HS-5 (cell line): ENCODE measurements at places on chromosomes 1 and 21.

- DNase-seq: no peak
These were observed 15.5 kb downstream of the GABPB2 start for GRCh38 chr1:151085953-151086559.

GRCh38 chr1:18721776-18722175, 91.1 kb downstream of the PAX7 start:
- no peak for DNase-seq

- no peak for DNase-seq
These were observed 10.3 kb downstream of the WLS start for GRCh38 chr1:68221980-68222373.

DNA sequence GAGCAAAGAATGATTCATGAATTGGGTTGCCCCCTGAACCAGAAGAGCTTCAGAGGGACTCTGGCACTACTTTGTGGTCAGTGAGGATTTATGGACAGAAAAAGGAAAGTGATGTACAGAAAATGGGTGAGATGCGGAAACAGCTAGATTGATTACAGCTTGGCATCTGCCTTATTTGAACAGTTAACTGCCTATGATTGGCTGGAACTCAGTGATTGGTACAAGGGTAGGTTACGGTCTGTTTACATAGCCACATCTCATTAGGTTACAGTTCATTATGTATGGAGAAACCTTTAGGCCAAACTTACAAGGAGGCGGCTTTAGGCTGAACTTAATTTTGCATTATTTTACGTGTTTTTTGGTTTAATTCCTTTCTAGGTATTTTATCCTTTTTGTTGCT, 29.0 kb upstream of the RHOU start:
- DNase-seq: no peak

GRCh38 chr1:191696354-191696753, 461.9 kb upstream of the RGS18 start:
- no peak for DNase-seq

- no peak for DNase-seq
These were observed 283.0 kb downstream of the LRRIQ3 start for GRCh38 chr1:73914951-73915350.

- DNase-seq: no peak
These were observed 11.7 kb downstream of the USP25 start for GRCh38 chr21:15741510-15741909.

DNA sequence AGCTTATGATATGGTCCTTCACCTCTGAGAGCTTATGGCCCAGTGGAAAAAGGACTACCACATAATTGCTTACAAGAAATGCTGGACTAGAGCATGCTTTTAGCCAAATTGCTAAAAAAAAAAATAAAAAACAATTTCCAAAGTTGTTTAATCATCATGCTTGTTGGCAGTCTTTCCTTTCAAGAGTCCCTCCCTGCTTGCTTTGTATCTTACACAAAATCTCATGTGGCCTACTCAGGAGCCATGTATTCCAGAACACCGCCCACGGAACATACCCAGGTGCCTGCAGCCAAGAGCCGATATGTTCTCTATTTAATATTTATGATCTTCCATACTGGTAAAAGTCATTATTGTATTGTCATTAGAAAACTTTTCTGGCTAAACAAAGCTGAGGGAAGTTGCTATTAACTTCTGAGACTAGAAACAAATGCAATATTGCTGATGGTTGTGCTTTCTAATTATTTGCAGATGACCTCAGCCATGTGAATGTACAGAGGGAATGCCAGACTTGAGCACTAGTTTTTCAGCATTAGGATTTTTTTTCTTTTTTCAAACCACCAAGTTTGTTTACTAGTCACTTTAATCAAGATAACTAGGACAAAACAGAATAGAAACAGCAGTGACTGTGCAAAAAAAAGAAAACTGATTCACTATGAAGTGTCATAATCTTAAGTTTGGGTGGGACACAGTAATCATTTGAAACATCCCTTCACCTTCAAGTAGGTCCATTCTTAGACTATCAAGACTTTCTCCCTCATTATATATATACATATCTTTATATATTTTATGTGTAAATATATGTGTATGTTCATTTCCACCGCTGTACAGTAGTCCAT, 129.3 kb upstream of the GORAB start:
- DNase-seq: no peak

DNA sequence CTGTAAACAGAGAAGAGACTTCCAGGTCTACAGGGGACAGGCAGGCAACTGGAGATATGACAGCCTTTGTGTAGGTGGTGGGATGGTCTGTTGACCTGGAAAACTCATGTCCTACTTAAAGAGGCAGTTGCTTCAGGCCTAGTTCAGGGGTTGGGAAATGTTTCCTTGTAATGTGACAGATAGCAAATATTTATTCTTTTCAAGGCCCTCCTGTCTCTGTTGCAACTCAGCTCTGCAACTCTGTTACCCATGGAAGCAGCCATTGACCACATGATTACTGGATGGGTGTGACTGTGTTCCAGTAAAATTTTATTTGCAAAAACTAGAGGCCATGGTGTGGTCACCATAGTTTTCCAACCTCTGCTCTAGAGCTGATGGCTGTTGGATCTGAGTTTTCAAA, 341.9 kb downstream of the PTBP2 start:
- DNase-seq: no peak

GRCh38 chr1:156812293-156812990, 4.2 kb downstream of the SH2D2A start:
- DNase-seq: no peak

GRCh38 chr1:89989099-89989498, 5.8 kb upstream of the ZNF326 start:
- no peak for DNase-seq

- no peak for DNase-seq
These were observed 99.7 kb downstream of the PRDM2 start for GRCh38 chr1:13799502-13800283.

DNA sequence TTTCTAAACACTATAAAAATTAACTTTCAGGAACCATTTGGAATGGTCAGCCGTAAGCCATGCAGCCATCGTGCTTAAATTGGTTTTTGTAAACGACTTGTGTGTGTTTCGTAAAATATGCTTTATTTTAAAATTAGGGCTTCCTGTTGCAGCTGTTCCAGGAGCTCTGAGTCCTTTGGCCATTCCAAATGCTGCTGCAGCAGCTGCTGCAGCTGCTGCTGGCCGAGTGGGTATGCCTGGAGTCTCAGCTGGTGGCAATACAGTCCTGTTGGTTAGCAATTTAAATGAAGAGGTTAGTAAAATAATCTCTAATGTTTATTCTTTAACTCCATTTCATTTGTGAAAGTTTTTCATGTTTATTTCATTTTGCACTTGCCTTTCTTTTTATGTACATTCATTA, 83.1 kb downstream of the PTBP2 start:
- no peak for DNase-seq

DNA sequence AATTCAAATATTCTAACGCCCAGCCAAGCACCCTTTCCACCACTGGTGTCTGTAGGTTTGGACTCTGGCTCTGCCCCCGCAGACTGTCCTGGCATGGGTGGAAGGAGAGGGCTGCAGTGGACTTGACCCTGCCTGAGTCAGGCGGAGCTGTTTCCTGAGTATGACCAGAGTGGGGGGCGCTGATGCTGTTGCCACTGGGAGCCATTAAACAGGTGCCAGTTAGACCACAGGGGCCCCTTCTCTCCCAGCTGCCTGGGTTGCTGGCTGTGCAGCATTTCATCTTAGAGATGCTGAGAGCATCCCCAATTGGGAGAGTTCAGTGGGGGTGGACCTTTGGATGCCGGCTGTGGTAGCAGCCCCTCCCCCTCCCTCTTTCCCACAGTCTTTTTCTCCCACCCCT, 539.5 kb downstream of the MATN1 start:
- DNase-seq: no peak

- no peak for DNase-seq
These were observed 26.3 kb upstream of the PTGFR start for GRCh38 chr1:78464449-78464891.

DNA sequence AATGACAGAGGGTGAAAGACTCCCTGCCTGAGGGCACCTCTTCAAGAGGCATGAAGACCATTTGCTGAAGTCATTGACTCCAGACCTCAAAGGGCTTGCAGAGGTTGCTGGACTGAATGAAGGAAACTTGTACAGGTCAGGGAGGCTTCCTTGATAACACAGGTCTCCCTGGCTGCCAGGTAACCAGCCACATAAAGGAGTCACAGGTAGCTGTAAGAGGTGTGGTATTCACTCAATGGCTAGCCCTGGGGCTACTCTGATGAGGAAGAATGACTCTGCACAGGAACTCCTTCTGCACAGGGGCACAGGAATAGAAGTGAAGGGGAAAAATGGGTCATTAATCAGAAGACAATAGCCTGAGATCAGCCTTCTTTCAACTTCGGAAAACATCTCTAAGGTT, 187.5 kb downstream of the LMX1A start:
- no peak for DNase-seq

GRCh38 chr1:66394603-66395002, 139.3 kb upstream of the SGIP1 start:
- no peak for DNase-seq

DNA sequence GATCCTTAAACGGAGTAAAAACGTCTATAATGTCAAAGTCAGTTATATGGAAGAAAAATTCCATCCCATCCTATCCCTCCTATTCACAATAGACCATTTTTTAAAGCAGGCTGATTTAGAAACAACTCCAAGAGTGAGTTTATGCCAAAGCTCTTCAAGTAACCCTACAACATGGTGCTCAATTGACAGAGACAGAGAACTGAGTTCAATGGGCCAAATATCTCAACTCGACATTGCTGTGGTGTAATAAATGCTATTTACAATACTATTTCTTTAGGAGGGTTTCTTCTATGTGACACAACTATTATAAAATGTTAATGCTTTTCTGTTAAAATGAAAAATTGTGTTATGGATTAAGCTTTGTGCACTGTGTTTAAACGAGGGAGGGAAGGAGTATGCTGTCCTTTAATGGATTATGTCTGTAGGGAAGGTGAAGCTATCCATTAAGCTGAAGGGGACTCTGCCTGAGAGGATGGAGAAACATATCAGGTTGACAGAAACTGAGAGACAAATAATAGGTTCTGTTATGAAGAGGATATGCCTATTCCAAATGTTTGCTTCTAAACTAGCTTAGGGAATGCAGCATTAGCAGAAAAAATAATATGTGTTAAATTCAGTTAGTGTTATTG, 362.5 kb upstream of the CHRM3 start:
- no peak for DNase-seq

DNA sequence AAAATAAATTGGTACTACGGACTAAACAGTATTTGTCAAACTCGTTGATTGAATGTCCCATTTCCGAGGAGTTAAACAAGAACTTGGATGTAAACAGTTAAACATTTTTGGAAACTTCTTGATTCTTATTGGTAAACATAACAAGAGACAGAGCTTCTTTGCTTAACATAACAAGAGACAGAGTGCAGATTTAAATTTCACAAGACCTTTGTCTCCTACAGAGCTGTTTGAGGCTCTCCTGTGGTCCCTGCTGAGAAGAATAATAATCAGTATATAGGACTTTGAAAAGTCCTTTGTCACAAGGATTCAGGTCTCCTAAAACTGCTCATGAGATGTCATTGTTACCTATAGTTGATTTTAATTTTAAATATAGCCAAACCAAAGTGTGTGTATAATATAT, 170.6 kb upstream of the C21orf91 start:
- no peak for DNase-seq

DNA sequence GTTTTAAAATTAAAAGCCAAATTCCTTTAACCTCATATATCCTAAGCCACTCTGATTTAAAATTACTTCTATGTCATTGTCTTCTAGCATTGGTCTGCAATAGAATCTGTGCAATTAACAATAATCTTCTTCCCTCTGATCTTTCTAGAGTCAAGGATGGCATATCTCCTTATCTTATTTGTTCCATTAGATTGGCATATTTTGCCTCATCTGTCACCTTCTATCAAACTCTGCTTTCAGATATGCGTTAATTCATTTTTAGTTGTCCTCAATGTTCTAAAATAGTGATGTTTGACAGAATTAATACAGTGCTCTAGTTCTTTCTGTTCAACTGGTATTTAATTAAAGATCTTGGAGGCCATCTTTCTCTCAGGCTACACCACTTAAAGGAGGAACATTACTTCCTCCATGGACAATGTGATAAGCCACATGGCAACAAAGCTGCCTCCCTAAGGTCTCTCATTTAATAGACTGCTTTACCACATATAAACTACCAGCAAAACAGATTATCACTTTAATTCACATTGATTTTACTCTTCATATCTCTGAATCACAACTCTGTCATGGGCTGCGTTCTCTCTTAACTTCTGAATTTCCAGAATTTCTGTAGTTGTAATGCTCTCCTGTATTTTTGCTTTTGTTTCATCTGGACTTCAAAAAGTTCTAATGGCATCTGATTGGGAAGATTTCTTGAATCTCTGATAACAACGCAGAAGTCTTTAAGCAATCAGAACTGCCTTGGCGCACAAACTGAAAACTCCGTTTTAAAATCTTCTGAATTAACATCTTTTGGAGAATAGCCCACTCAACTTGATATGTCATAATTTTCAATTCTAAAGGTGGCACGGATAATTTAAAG, 2.8 kb downstream of the NRIP1 start:
- DNase-seq: no peak

GRCh38 chr1:12202190-12202497, 27.7 kb upstream of the VPS13D start:
- no peak for DNase-seq

- no peak for DNase-seq
These were observed 14.1 kb downstream of the SLC19A1 start for GRCh38 chr21:45528028-45528705.

GRCh38 chr1:22887491-22887890, 85.2 kb downstream of the LACTBL1 start:
- no peak for DNase-seq

- DNase-seq: no peak
These were observed 327.3 kb upstream of the AJAP1 start for GRCh38 chr1:4327142-4327541.

GRCh38 chr1:234089396-234089795, 184.9 kb downstream of the SLC35F3 start:
- no peak for DNase-seq

- no peak for DNase-seq
These were observed 32.1 kb upstream of the APOBEC4 start for GRCh38 chr1:183685112-183685713.

- DNase-seq: no peak
These were observed 14.4 kb downstream of the GBP1 start for GRCh38 chr1:89050649-89051033.

DNA sequence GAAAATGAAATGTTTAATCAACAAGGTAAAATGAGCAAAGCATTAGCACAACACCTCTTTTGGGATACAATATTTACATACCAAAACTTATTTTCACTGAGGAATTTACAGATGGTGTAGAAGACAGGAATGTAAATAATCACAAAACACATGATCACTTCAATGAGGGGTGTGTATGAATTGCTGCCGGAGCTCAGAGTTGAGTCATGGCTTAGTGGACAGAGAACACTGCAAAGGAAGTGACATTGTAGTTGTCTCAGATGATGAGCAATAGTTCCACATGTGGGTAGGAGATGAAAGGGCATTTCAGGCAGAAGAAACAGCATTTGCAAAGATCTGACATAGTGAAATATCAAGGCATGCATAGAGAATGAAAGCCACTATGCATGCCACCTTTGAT, 5.6 kb upstream of the KPRP start:
- peak; percentile 92 for DNase-seq

DNA sequence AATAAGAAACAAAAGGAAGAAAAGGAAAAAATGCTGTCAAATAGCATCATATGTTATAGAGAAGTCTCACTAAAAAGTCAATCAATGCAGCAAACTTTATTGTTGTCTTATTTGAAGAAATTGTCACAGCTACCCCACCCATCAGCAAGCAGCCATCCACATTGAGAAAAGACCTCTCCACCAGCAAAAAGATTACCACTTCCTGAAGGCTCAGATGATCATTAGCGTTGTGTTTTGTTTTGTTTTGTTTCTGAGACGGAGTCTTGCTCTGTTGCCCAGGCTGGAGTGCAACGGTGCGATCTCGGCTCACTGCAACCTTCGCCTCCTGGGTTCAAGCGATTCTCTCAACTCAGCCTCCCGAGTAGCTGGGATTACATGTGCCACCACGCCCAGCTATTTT, 29.0 kb downstream of the ATP2B4 start:
- no peak for DNase-seq
